ENCODE measurements at places on chromosomes 1 and 21.

- DNase-seq: no peak
Observed at GRCh38 chr1:192382758-192383157, 66.0 kb downstream of the RGS21 start.

GRCh38 chr1:90782046-90782445 lies 64.9 kb upstream of the BARHL2 start:
- no peak for DNase-seq

DNA sequence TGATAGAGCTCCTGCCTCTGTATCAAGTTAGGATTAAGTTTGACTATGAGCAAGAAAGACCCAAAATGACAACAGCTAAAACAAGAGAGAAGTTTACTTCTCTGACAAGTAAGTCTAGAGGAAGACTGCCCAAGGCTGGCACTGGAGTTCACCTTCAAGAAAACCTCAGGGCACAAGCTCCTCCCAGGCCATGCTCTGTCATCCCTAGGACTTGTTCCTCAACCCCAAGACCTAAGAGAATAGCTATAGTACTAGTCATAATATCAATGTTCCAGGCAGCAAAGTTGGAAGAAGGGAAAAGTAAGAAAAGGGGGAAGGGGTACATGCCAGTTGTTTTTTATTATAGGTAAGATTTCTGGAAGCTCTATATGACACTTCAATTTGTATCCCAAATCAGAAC lies 26.4 kb upstream of the DARS2 start:
- DNase-seq: no peak

GRCh38 chr1:38973659-38974437 lies 17.2 kb upstream of the AKIRIN1 start:
- DNase-seq: no peak

DNA sequence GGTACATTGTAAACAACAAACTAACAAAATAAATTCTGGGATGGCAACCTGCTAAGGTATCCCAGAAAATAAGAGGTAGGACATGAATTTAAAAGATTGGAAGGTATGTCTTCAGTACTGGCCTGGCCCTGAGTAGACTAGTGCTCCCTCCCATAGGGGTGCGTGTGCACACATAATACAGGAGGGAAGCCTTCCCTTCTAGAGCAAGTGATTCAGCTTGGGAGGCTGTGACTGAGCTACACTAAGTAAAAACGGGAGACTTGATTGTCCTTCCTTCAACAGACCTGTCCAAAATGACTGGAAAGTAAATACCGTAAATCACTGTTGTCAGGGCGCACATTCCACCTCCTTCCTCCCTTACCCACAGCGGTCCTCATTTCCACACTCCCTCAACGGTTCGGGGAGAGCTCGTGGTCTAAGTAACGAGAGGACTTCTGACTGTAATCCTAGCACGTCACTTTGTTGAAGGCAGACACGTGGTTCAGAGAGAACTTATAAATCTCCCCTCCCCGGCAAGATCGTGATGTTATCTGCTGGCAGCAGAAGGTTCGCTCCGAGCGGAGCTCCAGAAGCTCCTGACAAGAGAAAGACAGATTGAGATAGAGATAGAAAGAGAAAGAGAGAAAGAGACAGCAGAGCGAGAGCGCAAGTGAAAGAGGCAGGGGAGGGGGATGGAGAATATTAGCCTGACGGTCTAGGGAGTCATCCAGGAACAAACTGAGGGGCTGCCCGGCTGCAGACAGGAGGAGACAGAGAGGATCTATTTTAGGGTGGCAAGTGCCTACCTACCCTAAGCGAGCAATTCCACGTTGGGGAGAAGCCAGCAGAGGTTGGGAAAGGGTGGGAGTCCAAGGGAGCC lies at the start of gene TGFB2:
Gene TGFB2 (plus strand): TSS at position 523 of the 859 bp plus-strand sequence. CDS start 1,366 bp downstream, outside the sequence.
- no peak for DNase-seq

DNA sequence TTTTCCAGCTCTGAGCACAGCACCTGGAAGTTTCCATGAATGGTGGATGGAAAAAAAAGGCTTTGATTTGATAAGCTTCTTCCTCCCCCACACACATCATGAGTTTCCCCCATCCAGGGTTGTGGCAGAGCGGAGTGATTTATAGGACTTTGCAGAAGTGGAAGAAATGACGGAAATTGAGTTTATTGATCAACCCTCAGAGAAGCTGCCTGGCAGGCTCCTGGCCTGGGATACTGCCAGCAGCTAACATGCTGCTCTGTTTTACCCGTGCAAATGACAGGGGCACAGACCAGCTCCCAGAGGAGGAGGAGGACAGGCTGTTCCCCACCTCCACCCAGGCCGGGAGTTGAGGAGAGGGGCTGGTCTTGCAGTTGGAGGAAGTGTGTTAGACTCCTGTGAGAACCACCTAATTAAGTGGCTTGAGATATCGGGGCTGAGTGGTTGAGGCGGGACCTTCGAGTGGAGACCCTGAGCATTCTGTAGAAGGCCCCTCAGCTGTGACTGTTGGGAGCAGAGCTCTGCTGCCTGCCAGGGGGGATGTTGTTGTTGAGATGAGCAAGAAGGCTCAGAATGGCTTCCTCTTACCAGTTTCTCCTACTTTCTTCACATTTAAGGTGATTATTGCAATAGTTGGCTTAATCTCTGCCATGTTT lies 21.8 kb downstream of the ADORA1 start:
- no peak for DNase-seq

- DNase-seq: no peak
Observed at GRCh38 chr1:18580691-18581419, 49.8 kb upstream of the PAX7 start.

DNA sequence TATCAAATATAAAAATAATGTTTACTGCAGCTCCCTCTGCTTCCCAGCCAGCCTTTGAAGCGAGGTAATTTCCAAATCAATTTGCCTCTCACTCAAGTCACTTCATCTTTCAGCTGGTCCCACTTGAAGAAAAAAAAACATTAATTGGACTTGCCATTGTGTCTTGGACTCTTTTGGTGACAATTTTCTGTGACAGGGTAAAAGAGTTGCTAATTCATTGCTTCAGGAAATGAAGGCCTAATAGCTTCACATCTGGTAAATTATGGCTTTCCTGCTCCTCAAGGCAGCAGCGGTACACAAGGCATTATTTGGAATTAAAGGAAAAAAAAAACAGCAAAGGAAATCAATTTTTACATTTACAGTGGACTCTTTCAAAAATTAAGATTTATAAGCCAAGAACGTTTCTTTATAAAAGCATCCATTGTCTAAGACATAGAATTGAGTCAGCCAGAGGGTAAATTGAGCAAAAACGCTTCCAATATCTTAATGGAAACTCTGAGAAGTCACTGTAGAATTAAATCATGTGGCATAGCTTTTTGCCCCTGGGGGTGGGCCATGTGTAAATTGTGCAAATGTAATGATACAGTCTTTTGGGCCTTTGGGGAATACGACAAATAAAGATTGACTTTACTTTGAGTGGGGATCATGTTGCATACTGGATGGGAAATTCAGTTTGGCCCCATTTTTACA lies 102.5 kb downstream of the LYPLAL1 start:
- DNase-seq: no peak

DNA sequence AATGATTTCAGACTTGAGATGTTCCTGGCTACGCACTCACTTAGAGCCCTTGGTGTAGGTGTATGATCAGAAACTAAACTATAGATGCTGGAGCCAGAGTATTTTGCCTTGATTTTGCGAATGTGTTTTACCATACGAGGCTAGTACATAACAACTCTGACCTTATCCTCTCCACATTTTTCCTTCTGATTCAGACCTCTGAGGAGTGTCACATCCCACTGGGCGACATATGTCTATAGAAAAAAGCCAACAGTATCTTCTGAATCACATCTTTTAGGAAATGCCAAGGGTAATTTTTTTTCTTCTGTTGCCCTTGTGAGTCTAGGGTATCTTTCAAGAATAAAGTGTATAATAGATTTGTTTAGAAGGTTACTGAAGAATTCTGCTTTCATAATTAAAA lies 49.6 kb downstream of the AK4 start:
- DNase-seq: no peak

- no peak for DNase-seq
Observed at GRCh38 chr1:6811583-6811982, 26.3 kb downstream of the CAMTA1 start.
